ENCODE measurements at places on chromosomes 3 and 15. TPM values are rescaled to one million over a fixed set of nuclear protein-coding genes. Genes with fewer than 3 reads are reported as not detected.
A peak's percentile ranks its signal among the peaks of the same experiment; 100 is the strongest.

- H3K4me1 ChIP-seq = no peaks in the 10 kb centered on the region
- H3K4me3 ChIP-seq = no peak overlapping the region
- no peak overlapping the region for H3K27ac ChIP-seq
- H3K27me3 ChIP-seq = no peaks in the 10 kb centered on the region
- peak; percentile 48 for DNase-seq
Observed at GRCh38 chr15:100721758-100722550, 119.6 kb downstream of the ASB7 start.

Gene LRRC2
- total RNA-seq = not detected

- H3K4me1 ChIP-seq = no peaks in the 10 kb centered on the region
- H3K27me3 ChIP-seq = no peaks in the 10 kb centered on the region
- H3K27ac ChIP-seq = no peak overlapping the region
- no peak overlapping the region for H3K4me3 ChIP-seq
Observed at GRCh38 chr3:192220915-192221314, 506.4 kb downstream of the FGF12 start.

Gene PROS1
- total RNA-seq = 1.3 TPM

All from activated CD4-positive, alpha-beta T cell treated with anti-CD3 and anti-CD28 coated beads, Interleukin-2, amount 10 ng/mL, durations not matched to agents 24 days and 14 days (primary cell).